ENCODE measurements at places on chromosomes 11 and 22. TPM values are rescaled to one million over a fixed set of nuclear protein-coding genes. Genes with fewer than 3 reads are reported as not detected.

PRDM11 gene
- total RNA-seq, result 6.7 TPM

GRCh38 chr11:32426819-32427615, 8.3 kb downstream of the WT1 start:
- no peak for DNase-seq

- no peak for DNase-seq
These were observed 64.6 kb downstream of the OTOG start for GRCh38 chr11:17611503-17612220.

PATE2 gene
- 0.50 TPM for total RNA-seq

DNA sequence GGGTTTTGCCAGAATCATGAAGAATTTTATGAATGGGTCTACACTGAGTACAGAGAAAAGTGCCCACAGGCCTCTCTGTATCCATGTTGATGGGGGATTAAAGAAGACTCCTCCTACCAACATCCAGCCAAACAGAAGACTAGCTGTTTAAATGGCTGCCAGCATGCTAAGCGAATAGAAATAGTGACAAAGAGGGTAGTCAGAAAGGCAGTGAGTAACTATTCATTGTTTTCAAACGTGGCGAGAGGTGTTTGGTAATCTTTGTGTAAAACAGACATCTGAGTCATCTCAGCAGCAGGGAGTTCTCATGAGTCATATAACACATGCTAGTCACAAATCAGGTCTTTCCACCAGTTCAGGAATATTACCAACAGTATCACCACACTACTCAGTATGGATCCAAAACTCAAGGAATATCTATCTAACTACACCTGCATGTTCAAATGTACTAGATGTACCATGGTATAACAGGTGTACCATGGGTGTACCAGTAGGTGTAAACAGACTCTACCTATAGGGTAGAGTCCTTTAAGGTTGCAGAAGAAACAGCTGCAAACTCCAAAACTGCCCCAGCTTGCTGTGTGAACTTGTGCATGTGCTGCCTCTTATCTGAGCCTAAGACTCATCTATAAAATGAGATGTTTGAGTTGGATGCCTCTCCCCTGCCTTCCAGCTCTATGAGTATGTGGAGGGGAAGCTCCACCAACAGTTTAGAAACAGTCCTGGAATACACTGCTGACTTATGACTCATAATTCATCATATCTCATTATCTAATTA, 82.0 kb downstream of the SLC1A2 start:
- DNase-seq, result peak; percentile 89

DNA sequence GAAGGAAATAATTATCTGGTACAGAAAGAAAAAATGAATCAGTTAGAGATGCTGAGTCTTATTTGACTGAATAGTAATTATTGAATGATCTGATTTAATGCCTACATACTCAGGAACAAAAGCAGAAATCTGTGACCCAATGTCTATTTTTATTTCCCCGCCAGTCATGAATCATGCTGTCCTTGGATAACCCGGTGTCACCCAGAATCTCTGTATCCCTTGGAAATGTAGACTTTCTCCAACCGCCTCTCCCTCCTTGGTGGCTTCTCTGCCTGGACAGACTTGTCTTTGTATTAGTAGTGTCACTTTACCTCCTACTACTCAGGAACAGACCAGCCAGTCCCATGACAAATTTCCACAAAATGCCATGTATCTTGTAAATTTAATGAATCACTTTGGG, 173.3 kb upstream of the PDGFD start:
- DNase-seq, result no peak

PIM3 gene
- 53.0 TPM for total RNA-seq

- no peak for DNase-seq
These were observed 47.2 kb downstream of the MRGPRX2 start for GRCh38 chr11:19013181-19013857.

DNA sequence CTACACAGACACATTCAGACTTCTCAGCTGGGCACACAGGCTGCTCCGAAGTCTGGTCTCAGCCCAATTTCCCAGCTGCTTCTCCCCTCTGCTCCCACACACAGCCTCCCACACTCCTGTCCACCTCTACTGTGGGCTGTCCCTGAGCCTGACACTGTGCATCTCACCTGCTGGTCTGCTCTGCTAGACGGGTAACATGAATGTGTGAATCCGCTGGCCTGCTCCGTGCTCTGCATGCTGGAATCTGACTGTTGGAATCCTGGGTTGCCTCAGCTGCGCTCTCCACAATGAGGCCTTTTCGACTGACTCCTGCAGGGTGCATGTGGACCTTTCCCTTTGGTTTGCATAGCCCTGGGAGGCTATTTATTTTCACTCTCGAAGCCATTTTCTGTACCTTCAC, 489.5 kb upstream of the B3GAT1 start:
- no peak for DNase-seq

DNA sequence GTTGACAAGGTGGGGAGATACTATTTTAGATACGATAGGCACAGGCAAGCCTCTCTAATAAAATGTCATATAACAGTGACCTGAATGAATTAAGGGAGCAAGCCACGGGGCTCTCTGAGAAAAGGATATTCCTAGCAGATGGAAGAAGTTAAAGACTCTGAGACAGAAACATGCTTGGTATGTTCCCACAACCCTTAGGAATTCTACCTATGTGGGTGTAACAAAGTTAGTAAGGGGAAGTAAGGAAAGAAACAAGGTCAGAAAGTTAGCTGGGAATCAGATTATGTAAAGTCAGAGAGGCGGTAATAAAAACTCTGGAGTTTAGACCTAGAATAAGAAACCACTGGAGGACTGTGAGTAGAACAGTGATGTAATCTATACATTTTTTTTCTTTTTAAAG, 59.7 kb upstream of the GDPD4 start:
- peak; percentile 38 for DNase-seq

ART5 gene
- not detected for total RNA-seq

- DNase-seq, result no peak
These were observed 28.0 kb upstream of the CABP7 start for GRCh38 chr22:29691636-29692326.

DNA sequence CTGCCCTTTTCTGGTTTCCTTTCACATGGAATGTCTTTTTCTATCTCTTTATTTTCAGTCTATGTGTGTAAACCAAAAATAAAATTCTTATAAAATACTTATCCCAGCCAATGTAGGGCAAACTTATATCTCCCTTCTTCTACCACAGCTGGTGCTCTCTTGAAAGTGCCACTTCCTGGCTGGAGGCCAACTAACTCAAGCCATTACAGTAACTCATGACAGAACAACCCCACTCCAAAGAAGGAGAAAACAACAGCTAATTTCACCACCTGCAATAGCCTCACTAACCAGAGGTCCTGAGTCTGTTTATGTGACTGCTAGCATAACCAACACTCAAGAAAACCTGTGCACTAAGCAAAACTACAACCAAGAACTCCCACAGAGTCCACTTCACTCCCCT, 74.9 kb upstream of the DBX1 start:
- DNase-seq, result no peak

- DNase-seq, result no peak
These were observed 29.6 kb downstream of the RTN4R start for GRCh38 chr22:20238536-20238900.

DNA sequence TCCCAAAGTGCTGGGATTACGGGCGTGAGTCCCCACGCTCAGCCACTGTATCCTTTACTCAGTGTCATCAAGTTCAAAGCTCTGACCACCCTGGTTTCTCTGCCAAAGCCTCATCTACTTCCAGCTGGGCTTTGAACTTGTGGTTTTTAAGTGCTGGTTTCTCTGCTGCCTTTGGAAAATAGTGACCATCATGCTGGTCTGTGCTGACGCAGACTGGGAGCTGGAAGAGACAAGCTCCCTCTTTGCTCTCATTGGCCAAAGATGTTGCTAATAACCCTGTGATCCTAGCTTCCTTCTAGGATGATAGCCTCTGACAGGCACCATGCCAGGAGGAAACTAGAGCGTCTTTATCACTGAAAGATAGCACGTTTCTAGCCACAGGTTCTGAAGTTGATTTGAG, 62.4 kb downstream of the ALX4 start:
- no peak for DNase-seq

DNA sequence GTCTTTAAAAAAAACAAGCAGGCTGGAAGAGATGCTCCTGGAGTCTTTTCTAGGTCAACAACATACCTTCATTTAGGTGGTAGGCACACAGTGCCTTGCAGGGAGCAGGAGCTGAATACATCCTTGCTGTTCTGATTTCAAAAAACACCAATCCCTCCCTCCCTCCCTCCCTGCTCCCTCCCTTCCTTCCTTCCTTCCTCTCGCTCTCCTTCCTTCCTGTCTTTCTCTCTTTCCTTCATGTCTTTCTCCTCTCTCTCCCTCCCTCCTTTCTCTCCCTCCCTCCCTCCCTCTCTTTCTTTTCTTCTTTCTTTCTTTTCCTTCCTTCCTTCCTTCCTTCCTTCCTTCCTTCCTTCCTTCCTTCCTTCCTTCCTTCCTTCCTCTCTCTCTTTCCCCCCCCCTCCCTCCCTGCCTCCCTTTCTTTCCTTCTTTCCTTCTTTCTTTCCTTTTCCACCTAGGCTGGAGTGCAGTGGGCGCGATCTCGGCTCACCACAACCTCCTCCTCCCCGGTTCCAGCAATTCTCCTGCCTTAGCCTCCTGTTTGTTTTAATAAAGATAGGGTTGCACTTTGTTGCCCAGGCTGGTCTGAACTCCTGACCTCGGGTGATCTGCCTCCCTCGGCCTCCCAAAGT, 245.1 kb downstream of the MIAT start:
- DNase-seq, result no peak

DNA sequence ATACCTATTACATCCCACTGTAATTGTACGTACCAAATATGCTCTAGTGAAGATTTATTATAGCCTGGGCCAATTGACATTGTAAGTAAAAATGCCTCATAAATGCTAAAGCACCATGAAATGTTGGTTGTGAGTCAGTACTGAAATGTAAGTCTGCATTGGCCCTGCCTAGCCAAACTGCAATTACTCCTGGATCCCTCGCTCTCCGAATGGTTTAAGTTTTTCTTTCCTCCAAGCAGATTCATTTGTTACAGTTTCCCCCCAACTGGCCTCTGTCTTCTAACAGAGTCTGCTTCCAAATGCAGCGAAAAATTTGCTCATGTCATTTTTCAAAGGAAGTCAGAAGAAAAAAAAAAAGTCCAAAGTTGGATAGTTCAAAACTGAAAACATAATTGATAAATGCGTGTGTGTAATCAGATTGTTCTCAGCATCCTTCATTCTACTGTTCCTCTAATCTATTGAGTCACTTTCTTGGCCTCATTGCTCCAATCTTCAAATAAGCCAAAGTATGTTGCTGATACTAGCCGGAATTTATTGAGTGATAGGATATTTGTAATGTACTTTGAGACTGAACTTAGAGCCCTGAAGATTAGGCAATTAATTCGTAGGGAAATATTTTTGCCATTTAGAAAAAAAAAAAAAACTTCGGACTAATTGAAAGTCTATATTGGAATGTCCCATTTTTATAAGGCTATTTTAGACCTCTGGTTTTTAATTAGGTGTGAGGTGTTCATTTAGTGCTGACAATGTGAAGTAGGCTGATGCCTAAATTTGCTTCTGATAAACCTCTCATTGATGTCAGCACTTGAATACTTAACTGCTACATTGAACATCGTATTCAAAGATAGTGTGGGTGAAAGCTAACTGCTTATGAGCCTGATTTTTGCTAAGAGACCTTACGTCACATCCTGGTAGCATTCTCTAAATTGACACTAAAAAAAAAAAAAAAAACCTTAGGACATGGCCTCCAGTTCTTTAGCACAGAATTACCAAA, 93.4 kb downstream of the WT1 start:
- no peak for DNase-seq

DAGLA gene
- total RNA-seq, result 2.6 TPM

TPBGL gene
- not detected for total RNA-seq

- DNase-seq, result peak; percentile 8
These were observed 98.2 kb upstream of the NNMT start for GRCh38 chr11:114197799-114198500.

BANF1 gene
- 140 TPM for total RNA-seq

DNA sequence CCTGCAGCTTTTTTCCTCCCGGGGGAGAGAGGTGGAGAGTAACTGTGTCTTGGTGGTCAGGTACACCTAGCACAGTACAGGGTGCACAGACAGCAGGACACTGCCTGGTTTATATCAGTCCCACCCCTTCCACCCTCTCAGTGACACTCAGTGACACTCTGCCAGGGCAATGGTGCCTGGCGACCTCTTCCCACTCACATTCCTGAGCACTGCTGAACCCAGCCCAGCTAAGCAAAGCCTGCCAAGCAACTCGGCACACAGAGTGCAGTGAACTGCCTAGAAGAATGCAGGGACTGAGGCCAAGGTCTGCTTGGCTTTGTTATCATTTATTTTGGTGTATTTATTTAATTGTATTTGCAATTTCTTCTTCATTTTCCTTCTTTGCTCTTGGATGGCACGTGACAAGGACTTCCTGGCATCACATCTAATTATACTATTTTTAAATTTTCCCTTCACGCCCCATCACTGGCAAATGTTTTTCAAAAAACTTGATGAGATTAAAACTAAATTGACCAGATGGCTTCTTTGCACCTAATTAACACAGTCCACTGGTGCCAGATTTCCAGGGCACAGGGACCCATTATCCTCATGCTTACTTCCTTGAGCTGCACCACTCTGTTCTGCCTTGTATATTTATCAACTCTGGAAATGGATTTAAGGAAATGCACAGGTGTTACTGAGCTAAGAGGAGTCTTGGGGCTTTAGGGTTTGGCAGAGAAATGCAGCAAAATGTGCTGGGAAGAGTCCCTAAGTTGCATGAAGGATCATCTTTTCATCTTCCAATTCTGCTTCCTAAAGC, 205.6 kb downstream of the ADAMTS15 start:
- DNase-seq, result no peak

NLRP6 gene
- not detected for total RNA-seq

ABCC8 gene
- total RNA-seq, result not detected

SHISA8 gene
- total RNA-seq, result not detected

GRCh38 chr22:18065256-18065655, 12.5 kb upstream of the PEX26 start:
- no peak for DNase-seq

DNA sequence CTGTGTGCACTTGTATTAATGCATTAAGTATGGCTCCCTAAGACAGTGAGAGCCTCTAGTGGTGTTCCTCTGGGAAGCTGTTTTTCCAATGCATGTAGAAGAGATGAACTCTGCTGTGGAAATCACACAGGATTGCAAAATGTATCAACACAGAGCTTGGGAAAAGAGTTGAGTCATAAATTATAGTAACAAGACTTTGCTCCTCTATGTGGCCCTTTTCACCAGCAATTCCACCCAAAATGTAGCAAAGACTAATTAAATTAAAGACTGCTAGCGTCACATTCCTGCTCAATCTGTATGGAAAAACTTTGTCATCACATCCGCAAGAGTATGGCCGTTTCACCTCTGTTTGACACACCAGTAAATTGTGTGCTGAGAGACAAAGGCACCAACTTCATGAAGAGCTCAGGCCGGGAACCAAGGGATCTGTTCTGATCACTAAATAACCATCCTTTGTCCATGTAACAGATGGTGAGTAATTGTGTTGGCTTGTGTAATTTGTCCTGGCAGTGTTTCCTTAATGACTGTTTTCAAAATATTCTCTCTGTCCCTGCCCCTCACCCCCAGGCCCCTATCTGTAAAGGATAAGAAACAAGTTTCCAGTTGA, 209.2 kb upstream of the SORL1-AS1 start:
- DNase-seq, result no peak

All from SJSA1 (cell line).